ENCODE measurements at places on chromosomes 7 and 10.

DNA sequence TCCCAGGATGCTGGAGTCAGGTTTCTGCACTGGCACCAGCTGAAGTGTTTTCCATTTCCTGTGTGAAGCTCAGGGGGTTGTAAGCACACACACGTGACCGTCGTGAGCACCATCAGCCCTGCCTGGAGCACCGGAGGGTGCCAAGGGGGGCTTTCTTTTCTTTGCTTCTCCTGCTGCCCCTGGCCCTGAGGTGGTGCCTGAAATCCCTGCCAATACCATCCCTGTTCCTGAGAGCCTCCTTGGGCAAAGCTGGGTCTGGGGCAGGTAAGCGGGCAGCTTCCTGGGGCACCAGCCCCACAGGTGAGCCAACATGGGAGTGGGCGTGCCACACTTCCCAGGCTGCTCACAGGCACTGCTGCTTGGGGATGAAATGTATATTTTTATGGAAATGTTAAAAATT, 593.6 kb downstream of the DNAJB6 start:
- DNase-seq, result no peak

- DNase-seq, result no peak
These were observed 50.0 kb downstream of the CREB3L2 start for GRCh38 chr7:137951700-137952425.

- peak; percentile 54 for DNase-seq
These were observed 85.1 kb downstream of the CPED1 start for GRCh38 chr7:121073463-121074099.

GRCh38 chr10:30980951-30981616, 50.6 kb downstream of the ZNF438 start:
- peak; percentile 76 for DNase-seq

- peak; percentile 61 for DNase-seq
These were observed 20.8 kb downstream of the RALA start for GRCh38 chr7:39644170-39644569.

GRCh38 chr7:42035210-42035609, 201.8 kb downstream of the GLI3 start:
- peak; percentile 47 for DNase-seq

- peak; percentile 12 for DNase-seq
These were observed at the start of gene ARMC3 for GRCh38 chr10:22927661-22928403. Gene ARMC3, plus strand, starts transcription at chr10:22928053. Its CDS starts 3,944 bp downstream, at chr10:22931997.

DNA sequence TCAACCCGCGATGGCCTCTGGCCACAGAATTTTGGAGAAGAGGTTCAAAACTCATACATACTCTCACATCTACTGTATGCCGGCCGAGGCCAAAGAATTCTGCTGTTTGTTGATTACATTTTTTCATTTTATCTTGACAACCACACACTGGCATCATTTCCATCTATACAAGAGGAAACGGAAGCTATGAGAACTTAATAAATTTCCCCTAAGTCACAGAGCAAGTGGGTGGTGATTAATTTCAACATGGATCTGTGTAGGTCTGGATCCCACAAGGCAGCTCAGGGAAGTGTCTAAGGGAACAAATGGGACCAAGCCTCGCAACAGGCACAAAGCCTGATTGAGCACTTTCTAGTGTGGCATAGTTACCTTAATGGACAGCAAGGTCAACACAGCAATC, 18.0 kb downstream of the ELMO1 start:
- DNase-seq, result no peak

DNA sequence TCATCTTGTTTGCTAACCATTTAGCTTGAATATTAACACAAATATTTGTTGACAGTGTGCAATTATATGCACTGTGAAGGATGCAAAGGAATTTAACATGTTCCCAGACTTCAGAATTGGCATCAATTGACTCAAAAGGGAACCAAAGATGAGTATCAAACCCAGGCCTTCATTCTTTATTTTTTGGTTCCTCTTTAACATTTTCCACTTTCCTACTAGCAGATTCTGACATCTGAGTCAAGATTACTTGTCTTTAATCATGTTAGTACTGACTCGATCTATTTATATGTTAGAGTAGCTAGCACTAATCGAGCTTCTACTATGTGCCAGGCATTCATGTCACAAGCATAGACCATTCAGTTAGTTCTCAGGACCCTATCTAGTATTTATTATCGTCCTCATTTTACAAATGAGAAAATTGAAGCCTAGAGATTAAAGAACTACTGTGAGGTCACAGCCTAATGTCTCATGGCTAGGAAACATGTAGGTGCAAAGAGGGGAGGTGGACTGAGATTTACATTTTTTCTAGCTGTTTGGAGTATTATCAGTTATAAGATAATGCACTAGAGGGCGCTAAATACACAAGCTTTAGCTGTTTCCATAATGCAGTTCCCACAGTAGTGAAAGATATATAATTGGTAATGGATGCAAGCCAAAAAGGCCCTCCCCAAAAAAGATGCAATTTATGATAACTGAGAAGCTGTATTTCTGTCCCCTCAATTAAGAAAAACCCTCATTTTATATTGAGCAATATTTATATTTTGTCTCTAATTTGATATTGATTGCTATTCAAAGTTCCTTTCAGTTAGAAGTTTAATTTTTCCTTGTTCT, 32.9 kb upstream of the KMT2E start:
- DNase-seq, result peak; percentile 51

GRCh38 chr7:140673063-140673773, 473 bp downstream of the ADCK2 start:
- no peak for DNase-seq

DNA sequence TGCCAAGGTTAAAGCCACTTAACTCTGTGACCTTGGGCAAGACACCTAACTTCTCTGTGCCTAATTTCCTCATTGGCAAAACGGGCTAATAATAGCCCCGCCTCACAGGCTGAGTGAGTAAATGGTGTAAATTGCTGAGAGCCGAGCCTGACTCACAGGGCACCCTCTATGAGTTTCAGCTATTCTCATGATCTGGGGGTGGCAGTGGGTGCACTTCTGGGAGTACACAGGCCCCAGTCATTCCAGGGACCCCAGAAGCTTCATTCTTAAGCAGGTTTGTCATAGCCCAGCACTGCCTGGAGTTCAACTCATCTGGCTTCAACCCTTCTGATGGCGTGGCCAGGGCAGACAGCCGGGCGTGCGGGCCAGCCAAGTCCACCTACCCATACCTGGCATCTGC, 137.2 kb downstream of the GRID1 start:
- DNase-seq, result no peak

- peak; percentile 61 for DNase-seq
These were observed 175.4 kb downstream of the CSTF2T start for GRCh38 chr10:51524041-51524440.

DNA sequence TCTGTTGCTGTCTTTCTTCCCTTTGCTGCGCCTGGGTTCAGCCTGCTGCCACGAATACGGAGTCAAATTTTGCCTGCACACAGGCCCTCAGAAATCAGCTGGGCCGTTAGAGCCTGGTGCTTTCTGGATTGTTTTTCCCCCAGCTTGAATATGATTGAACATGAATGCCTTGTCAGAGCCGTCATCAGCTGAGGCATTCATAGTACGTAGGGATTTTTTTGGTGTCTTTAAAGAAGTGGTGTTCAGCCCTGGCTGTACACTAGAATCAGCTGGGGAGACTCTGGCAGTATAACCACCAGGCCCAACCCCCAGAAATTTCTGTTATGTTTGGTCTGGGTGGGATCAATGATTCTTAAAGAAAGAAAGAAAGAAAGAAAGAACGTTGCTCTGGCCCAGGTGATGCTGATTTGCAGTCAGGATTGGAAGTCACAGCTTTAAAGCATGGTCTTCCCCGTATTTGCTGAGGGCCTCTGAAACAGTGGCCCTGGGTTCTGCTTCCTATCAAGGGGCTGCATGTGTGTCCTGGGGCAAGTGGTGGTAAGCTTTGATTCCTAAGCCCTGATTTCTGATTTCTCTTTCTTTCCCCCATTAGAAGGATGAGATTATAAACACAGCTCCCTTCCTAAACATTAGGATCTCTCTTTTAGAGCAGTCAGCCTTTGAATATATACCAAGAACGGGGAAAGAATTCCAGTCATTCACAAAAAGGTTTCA, 24.7 kb downstream of the NUB1 start:
- peak; percentile 13 for DNase-seq

- DNase-seq, result peak; percentile 78
These were observed 19.5 kb upstream of the ITGB8 start for GRCh38 chr7:20310963-20311742.

GRCh38 chr7:63927261-63927660, 71.4 kb upstream of the ZNF722 start:
- no peak for DNase-seq

GRCh38 chr10:84296091-84296981, 32.1 kb upstream of the CCSER2 start:
- peak; percentile 57 for DNase-seq

- DNase-seq, result no peak
These were observed 301.8 kb upstream of the ZWINT start for GRCh38 chr10:56662765-56663447.

GRCh38 chr7:50584386-50584785, 19.2 kb upstream of the DDC start:
- DNase-seq, result no peak

DNA sequence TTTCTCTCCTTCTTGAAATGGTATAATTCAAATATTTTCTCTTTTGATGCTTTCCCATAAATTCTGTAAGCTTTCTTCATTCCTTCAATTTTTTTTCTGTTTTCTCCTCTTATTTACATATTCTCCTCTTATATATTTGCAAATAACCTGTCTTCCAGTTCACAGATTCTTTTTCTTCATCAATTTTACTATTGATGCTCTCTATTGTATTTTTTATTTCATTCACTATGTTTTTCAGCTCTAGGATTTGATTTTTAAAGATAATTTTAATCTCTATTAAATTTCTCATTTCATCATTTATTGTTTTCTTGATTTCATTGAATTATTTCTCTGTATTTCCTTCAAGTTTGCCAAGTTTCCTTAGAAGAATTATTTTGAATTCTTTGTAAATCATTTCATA, 54.0 kb upstream of the PRPS1L1 start:
- DNase-seq, result no peak

Data from AG10803 (cell line).